Right atrium auricular region (tissue), 2 donors: ENCODE measurements at places on chromosomes 1 and 21. TPM values are rescaled to one million over a fixed set of nuclear protein-coding genes. Genes with fewer than 3 reads are reported as not detected.

OR14A2 gene
- not detected for total RNA-seq

DNA sequence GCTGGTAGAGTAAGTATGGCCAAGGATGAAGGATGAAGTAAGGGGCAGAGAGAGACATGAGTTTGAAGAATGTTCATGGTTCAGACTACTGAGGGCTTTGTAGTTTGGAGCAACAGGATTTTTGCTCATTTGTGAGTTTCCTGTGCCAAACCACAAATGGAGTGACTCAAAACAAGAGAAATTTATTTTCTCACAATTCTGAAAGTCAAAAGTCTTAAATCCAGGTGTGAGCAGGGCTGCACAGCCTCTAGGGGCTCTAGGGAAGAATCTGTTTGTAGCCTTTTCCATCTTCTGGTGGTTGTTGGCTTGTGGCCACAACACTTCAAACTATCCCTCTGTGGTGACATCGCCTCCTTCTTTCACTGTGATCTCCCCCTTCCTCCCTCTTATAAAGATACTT, 58.9 kb downstream of the RHOU start:
- no peak for DNase-seq

CDC42BPA gene
- 32.0 TPM for total RNA-seq

- no peak for DNase-seq
Measured at GRCh38 chr1:234154320-234155251, 218.7 kb upstream of the COA6 start.

DNA sequence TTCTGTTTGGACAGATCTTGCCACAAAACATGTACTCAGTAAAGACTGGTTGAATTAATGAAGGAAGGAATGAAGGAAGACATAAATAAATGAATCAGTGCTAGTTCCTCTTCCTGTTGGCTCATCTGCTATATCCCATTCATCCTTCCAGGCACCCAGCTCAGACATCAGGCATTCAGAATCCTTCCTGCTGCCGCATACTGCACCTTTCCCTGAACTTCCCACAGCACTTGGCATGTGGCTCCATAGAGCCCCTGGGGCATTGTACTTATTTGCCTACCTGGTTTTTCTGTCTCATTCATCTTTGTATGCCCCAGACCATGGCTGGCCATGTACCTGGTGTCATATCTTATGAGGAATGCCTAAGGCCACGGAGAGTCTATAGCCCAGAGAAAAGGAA, 34.4 kb upstream of the ZNF648 start:
- no peak for DNase-seq

YBEY gene
- total RNA-seq = 11.0 TPM

FCGR3B gene
- 4.3 TPM for total RNA-seq

- no peak for DNase-seq
Measured at GRCh38 chr1:47562147-47562546, 124.3 kb downstream of the FOXD2 start.

GRCh38 chr1:25867210-25867991, 8.1 kb downstream of the PAQR7 start:
- no peak for DNase-seq

TCHH gene
- total RNA-seq = 0.12 TPM

IL19 gene
- total RNA-seq = not detected

DNA sequence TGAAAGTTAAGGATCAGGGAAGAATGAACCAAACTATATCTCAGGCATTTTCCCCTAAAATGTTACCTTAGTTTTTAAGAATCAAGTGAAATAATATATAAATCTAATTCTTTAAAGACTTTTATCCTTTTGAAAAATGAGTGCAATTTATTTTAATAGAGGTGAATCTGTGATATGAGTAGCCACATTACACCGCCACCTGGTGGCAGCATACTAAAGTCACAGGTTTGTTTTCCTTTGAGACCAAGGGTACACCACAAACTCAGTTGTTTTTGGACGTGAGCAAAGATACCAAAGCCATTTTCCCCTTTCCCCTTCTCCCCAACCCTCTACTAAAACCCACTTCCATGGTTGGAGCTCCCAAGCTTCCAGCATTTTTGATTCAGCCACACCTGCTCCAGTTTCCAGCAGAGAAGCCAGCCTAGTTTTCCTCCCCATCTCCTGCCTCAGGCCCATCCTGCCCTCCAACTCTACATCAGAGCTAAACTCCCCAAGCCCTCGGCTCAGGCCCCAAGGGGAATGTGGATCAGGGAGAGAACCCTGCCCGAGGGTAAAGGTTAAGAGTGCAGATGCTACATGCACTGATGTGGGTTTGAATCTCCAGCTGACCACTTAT, 22.9 kb upstream of the LDLRAP1 start:
- DNase-seq = peak; percentile 82

DNA sequence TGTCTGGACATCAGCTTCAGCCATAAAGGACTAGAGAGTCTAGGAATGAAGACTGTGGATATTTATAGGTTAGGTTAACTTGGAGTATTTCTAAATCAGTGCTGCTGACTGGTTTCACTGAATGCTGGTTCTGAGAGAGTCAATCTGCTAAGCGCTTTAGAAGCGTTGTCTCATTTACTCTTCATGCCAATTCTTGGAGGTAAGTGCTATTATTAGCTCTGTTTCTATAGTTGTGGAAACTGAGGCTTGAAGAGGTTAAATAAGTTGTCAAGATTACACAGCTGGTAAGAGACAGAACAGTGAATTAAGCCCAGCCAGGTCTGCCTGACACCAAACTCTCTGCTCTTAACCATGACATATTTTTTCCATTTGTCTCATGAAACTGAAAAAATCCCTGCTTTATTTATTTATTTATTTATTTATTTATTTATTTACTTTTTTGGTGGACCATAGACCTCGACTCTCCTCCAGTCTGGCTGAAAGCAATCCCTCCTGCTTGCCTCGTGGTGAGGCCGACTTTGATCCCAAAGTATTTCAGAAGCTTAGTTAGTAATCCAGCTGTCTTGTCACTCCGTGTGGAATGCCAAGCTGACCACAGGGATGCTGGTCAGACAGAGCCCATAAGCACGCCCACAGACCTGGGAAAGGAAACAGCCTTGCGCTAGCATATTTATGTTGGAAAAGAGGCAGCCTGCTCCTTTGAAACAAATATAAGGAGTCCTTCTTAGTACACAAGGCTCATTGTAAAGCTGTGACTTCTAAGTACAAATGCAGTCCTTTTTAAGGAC, 16.9 kb downstream of the NTMT2 start:
- peak; percentile 60 for DNase-seq

S100A12 gene
- 5.5 TPM for total RNA-seq

KIF26B gene
- 1.3 TPM for total RNA-seq

DNA sequence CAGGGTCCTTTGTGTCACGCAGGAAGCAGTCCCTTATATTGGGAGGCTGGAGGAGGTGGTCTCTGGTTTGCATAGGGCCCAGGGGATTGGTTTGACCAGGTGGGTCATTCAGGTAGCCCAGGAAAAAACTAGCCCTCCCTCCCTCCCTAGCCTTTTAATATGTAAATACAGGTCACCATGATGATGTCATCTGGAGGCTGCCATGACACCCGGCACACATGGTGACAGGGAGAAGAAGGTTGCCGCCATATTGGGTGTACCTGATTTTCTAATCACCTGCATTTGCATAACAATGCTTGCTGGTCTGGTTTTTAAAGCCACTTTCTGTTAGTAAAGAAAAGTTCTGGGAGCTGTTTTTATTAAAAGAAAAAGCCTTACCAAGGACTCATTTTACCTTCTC, 791.0 kb upstream of the ADGRL4 start:
- DNase-seq = no peak

DNASE2B gene
- not detected for total RNA-seq

GRCh38 chr1:92709738-92710137, 75.2 kb downstream of the EVI5 start:
- no peak for DNase-seq

DNA sequence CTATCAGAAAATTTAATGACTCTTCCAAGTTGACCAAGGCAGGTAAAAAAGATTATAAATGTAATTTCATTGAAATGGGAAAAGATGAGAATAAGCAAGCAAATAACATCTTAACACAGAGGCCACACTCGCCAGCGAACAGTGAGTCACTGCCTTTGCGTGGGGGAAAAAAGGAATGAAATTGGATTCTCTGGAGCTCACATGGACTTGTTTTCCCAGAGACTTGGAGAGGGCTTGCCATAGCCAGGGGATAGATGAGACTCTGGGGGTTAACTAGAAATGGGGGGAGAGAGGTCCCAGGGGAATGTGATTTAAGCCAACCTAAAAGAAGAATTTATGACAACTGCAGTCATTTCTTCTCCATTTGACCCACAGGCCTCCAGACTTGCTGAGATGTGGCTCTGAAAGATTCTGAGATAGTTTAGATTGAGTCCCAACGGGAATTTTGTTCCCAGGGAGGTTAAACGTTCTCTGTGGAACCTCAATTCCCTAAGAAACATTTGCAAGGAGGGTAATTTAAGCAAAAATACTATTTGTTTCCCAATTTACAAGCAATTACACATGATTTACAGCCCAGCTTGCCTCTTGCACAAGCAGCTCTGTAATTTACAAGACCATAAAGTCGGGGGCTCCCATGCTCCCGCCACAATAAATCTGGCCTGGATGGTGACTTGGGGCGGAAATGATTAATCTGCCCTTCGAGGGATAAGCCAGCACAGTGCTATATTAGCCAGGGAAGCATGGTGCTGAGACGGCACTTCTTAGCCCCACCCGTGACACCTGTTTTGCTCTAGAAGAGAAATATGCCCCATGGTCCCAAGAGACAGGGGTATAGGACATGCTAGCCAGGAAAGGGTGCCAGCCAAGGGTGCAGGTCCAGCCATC, 68.8 kb downstream of the GRIK3 start:
- DNase-seq = no peak

SPRR2D gene
- not detected for total RNA-seq

TXNDC12 gene
- total RNA-seq = 39.5 TPM

SPATC1L gene
- 8.7 TPM for total RNA-seq

GRCh38 chr1:39825432-39825941, 36.8 kb upstream of the BMP8B start:
- no peak for DNase-seq

DNA sequence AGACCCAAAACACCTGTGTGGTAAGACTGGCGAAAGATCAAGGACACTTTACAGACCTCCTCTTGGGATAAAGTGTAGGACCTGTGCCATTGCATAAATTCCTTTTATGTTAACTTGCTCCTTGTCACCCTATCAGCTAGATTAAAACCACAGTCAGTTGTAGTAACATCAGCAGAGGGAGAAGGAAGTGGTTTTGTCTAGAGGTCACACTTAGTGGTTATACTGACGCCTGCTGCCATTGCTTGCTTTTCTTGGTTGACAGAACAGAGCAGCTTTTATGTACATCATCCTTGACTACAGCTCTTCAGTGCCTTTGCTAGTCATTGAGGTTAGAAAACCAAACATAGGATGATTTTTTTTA, 101.4 kb downstream of the PBX1 start:
- no peak for DNase-seq

DNA sequence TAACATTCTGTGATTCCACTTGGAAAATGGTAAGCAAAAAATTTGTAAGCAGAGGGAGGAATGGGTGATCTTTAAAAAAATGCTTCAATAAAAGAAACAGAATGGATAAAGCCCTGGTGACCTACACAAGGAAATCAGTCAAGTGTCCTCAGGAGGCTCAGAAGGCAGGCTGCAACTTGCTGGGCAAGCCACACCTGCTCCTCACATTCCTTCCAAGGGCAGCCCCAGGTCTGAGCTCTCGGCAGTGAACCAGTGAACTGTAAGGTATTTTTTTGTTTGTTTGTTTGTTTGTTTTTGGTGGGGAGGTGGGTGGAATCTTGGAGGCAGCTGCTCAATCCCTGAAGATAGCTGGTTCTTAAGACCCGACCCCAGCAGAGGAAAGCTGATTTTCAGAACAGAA, 4.4 kb downstream of the TACSTD2 start:
- peak; percentile 9 for DNase-seq

- DNase-seq = no peak
Measured at GRCh38 chr1:163999131-163999530, 559.9 kb upstream of the PBX1 start.

FAM151A gene
- not detected for total RNA-seq

DNA sequence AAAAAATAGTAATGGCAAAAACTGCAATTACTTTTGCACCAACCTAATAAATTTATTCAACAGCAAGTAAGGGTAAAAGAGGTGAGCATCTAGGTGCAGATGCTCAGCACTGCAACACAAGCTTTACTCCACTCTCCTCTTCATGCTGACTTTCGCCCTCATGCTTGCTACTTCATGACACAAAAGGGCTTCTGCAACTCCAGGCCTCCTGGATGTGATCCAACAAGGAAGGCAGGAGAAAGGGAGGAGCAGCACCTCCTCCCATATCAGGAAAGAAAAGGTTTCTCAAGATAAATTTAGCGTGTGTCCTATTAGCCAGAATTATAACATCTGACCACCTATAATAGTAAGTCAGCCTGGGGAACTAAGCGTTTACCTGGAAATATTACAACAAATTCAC, 11.6 kb downstream of the SYF2 start:
- no peak for DNase-seq
